ENCODE measurements at places on chromosomes 5 and 9.
A peak's percentile ranks its signal among the peaks of the same experiment; 100 is the strongest.

DNA sequence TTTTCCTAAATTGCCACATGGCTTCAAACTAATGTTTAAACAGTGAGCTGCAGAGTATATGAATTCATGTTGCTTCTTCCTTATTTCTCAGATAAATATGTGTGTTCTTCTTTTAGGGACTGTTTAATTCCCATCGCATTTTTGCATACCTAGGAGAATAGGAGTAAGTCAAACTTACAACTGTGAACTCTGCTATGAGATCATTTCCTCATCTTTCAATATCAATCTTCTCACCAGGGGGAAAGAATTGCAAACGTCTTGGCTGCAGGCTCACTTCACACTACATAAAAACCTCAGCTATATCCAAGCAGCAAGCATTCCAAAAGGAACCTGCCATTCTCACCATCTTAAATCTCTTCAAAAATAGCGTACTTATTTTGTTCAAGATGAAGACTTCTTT lies 271.0 kb downstream of the DNAH5 start:
- no peak for DNase-seq

DNA sequence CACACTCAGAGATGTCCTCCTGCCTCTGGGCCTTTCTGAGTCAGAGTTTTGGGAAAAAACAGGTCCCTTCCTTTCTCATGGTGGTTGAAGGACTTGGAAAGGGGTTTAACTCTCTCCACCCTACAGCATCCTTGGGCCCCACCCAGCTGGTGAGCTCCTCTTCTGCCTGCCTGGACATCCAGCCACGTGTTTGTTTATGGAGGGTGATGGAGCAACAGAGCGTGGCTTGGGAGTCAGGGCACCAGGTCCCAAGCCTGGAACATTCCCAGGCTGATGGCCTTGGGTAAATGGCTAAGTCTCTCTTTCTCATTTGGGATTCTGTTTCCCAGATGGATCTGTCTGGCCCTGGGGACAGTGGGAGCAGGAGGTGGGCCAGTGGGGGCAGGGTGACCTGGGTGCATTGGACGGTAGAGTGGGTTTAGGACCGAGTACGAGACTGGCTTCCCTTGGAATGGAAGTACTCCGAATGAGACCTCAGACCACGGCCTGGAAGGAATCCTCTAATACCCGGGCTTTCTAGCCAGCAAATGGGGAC lies 141.1 kb upstream of the IRX2 start:
- DNase-seq: no peak

- peak; percentile 95 for DNase-seq
These were observed at the start of gene ICE1 for GRCh38 chr5:5421961-5422818. Gene ICE1, plus strand, starts transcription at chr5:5422677. Its CDS starts 239 bp downstream, at chr5:5422916.

DNA sequence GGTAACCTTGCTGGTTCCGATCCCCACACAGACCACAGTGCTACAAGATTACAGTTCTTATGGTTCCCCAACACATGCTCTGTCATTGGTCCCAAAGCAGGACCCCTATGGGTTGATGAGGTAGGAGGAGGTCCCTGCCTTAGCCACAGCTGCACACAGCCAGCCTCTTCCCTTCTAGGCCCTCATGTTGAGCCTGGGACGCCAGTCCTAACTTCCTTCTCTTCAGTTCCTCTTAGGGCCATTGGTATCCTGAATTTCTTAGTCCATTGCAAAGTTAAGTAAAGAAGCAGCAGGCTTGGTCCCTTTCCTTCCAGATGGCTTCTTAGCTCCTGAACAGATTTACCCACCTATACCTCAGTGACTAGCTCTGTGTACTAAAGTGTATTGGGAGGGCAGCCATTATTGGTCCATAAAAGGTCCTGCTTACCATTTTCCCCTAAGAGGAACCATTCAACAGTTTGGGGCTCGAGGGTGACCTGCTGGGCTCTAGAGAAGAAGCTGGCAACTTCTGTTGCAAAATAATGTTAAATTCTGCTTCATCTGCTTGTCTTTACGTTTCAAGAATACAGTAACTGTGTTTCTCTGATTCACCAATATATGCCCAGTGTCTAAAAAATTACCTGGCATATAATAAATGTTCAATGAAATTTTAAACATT lies 50.2 kb downstream of the PDCD1LG2 start:
- no peak for DNase-seq

DNA sequence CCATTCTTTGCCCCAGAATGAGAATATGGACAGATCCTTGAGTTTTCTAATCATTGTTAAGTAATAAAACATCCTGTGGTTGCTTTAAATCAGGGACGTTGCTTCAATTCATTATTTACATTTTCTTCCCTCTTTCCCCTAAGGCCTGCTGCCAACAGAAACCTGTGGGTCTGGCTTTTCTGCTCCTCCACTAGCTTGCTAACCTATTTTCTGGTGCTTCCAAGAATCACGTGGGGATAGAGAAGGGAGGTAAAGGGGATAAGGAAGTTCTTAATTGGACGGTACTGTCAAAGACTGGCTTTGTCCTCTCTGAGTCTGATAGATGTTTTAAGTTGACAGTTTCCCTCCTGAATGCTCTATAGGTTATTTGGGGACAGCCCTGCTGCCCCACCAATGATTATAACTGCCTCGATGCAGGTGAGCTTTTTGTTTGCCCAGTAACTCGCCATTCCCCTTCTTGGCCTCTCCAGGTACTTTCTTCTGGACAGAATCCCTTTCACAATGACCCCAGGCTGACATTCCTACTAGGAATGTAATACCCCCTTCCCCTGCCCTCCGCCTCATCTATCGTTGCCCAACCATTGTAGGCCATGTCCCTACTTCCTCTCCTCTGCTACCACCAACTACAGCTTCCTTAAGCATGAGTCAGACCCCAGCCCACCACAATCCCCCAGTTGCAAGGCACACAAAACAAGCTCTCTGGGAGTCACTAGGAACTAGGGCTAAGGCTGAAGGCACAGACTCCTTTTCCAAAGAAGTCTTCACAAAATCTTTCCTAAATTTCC lies 19.9 kb upstream of the CPEB4 start:
- no peak for DNase-seq

- no peak for DNase-seq
These were observed 98.0 kb downstream of the MACIR start for GRCh38 chr5:103356350-103357091.

- no peak for DNase-seq
These were observed 4.5 kb upstream of the OTP start for GRCh38 chr5:77642738-77643653.

- no peak for DNase-seq
These were observed 7.0 kb downstream of the PDCL start for GRCh38 chr9:122821278-122821943.

DNA sequence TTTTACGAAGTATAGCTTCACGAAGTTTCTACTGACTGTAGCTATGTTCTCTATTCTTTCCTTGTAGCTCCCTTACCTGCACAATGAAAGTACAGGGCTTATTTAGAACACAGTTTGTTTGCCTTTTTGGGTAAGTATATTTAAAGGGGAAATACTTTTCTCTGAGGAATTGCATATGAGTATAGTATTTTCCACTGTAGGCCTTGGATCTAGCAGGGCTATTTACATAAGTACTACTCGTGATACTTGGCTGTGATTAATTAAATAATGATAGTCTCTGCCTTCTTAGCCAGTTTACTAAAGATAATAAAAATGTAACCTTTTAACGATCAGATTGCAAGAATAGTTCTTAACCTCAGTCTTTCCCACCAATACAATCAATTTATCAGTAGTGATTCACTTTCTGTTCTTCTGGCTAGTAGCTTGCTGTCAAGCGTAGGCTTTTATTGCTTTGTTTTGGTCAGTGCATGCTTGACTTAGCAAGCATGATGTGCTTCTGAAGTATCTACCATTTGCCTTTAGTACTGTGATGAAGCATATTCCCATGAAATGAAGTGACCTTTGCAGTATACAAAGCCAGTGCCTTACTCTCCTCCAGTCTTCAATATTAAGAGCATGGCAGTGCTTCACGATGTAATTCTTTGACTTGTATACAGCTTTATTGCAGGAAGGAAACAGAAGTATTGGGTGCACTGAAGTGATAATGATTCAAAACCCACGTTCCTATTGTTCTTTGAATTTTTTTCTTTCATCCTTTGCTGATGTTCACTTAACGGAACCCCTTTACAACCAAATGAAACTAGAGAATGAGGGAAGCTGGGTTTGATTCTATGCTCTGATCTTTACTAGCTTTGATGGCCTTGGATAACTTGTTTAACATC lies 64.2 kb downstream of the SLC44A1 start:
- no peak for DNase-seq

- no peak for DNase-seq
These were observed 15.2 kb downstream of the TRAF1 start for GRCh38 chr9:120911295-120911837.

- no peak for DNase-seq
These were observed 391.0 kb downstream of the ICE1 start for GRCh38 chr5:5813441-5813840.

GRCh38 chr5:178492278-178492677 lies 97.9 kb downstream of the COL23A1 start:
- no peak for DNase-seq

GRCh38 chr9:127711831-127712274 lies 3.6 kb downstream of the PTRH1 start:
- no peak for DNase-seq

GRCh38 chr9:136380381-136380780 lies 6.9 kb upstream of the CARD9 start:
- no peak for DNase-seq

DNA sequence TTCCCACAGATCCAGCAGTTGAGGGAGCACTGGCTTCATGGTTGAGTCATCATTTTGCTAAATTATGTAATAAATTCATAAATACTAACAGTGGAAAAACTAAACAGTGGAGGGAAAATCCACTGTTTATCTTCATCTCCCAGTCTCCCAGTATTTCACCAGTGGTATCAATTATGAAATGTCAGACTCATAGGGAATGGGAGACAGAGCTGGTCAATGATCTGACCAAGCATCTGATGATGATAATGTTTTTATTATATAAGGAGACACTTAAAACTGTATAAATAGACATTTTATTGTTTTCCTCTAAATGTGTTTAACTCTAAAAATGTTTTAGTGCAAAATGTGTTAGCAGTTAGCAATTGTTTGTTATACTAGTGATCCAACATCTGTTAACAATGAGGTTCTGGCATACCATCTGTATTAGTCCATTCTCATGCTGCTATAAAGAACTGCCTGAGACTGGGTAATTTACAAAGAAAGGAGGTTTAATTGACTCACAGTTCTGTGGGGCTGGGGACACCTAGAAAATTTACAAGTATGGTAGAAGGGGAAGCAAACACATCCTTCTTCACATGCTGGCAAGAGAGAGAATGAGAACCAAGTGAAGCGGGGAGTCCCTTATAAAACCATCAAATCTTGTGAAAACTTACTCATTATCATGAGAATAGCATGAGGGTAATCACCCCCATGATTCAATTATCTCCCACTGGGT lies 11.8 kb upstream of the REEP5 start:
- DNase-seq: no peak

DNA sequence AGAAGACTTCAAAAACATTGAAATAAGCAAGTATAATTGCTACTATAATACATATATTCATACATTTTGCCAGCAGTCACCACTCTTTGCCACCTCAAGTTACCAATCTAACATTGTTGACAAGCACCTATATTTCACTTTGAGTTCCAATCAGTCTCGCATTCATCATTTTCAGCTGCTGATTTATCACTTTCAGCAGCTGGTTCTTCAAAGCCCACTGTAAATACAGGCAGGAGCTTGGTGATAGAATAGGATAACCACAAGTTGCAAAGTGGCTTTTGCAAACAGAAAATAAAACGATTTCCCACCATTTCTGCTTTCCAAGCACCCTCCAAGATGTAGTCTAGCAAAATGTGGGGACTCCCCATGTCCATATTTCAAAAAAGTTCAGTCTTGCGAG lies 114.2 kb upstream of the ITGA1 start:
- DNase-seq: no peak

GRCh38 chr9:100063185-100063584 lies 35.6 kb downstream of the ERP44 start:
- no peak for DNase-seq

GRCh38 chr5:168377525-168377924 lies 86.1 kb downstream of the WWC1 start:
- no peak for DNase-seq

- no peak for DNase-seq
These were observed 57.5 kb downstream of the COL27A1 start for GRCh38 chr9:114212826-114213225.

GRCh38 chr9:84924266-84924665 lies 254.7 kb downstream of the NTRK2 start:
- no peak for DNase-seq

DNA sequence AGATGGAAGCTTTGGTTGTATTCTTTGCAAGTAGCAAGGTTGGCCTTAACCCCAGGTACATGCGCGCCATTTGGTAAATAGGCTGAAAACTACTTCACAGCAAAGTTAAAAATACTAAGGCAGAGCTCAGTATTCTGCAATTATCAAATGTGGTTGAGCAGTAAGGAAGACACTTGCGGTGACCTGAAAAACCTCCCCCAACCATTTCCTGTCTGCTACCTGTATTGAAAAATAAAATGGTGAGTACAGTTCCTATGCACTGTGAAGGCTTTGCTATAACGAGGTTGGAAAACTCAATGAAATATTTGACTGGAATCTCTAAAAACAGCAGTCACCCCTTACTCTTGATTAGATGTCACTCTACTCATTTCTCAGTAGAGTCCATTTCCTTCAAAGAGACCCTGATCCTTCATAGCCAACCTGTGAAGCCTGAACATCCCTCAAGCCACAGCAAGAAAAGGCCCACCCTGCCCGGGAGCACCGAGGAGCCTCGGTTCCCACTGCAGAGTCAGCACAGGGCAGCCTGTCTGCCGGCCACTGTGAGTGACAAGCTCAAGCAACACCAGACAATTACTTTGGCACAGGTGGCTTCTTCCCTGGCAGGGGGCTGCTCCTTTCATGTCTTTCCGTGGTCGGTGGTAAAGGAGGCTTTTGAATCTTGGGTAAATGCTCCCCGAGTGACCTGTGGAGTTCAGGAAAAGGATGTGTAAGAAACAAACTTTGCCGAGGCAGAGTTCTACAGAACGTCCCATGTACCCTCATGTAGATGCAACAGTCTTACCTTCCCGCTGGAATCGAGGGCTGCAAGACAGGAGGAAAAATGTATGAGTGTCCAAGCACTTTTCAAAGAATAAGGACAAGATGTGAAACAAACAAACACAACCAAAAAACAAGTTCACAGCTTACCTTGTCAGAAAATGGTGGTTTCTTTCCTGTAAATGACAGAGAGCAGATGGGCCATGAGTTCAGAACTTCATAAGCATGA lies 29.6 kb downstream of the C5orf58 start:
- DNase-seq: peak; percentile 66

DNA sequence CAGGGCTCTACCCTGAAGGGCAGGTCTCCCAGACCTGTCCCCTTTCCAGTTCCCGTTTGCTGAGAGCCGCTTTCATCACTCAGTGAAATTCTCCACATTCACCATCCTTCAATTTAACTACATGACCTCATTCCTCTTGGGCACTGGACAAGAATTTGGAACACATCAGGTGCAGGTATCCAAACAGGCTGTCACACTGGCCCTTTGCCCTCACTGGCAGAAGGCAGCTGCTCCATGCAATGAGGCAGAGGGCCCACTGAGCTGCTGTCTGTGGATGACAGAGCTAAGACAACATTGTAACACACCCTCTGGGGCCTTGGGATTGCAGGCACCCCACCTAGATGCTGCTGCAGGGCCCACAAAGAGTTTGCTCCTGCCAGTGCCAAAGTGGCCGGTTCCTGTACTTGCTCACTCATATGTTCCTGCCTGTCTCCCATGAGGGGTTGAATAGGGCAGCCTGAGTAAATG lies 55.1 kb downstream of the ACTL7B start:
- no peak for DNase-seq

GRCh38 chr9:84750152-84750865 lies 80.8 kb downstream of the NTRK2 start:
- DNase-seq: no peak

- no peak for DNase-seq
These were observed 44.1 kb upstream of the CLINT1 start for GRCh38 chr5:157903117-157903450.

GRCh38 chr9:114108016-114108833 lies 9.1 kb upstream of the KIF12 start:
- peak; percentile 55 for DNase-seq

Measured in CD4-positive, alpha-beta T cell treated with Interleukin-17A for 4 hours (primary cell).